GM20000 (cell line): ENCODE measurements at places on chromosomes 5 and 9.

DNA sequence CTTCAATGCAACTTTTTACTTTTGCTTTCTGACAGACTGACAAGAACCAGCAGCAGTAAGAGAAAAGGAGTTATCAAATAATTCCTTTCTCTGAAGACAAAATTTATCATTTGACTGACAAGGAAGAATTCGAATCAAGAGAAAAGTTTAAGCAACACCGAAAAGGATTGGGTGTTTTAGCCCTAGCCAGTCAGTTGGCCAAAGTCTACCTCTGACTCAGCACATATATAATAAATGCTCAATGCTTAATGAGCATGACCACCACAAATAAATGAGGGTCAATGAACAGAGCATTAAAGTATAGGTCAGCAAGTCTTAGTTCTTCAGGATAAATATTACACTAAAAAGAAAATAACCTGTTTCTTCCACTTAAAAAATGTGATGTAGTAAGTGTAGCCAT is 1603.5 kb upstream of the C9orf72 start:
- no peak for DNase-seq

- DNase-seq = no peak
Observed at GRCh38 chr5:1011741-1012312, 3.2 kb downstream of the NKD2 start.

DNA sequence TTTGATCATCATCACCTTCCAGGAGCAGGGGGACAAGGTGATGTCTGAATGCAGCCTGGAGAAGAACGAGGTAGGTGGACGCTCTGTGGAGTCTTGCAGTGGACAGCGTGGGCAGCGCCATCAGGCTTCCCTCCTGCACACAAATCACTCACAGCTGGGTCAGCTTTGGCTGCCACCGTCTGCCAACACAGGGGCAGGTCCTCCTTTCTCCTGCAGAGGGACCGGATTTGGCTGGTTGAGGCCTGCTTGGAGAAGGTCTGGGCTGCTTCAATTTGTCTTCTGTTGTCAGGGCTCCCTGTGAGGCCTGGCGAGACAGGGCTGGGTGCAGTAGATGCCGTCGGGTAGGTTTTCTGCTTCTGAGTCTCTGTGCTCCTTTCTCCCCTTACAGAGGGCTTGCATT is 180.6 kb downstream of the CACNA1B start:
- DNase-seq = no peak

DNA sequence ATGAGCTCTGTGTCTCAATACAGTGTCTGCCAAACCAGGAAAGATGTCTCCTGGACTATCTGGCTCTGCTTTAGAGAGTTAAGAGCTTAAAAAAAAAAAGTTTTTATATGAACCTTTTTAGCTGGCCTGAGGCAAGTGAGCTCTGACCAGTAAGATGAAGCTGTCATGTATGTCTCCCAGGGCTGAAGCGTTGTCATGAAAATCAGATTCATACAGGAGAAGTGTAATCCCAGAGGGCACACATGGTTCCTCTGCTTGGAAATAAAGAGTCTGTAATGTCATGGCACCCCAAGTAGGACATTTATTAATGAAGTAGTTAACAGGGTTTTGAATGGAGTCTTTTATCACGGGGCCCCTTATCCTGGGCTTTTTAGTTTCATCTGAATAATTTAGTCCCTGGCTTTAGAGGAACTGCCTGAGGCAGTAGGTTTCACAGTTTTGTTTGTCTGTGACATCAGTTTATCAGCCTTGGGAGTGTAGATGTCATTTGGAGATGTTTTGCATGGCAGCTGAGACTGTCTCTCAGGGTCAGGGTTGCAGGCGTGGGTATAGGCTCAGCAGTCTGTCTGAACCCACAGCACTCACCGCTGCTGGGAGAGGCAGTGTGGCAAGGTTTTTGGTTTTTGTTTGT is 223.3 kb downstream of the DIRAS2 start:
- DNase-seq = no peak

DNA sequence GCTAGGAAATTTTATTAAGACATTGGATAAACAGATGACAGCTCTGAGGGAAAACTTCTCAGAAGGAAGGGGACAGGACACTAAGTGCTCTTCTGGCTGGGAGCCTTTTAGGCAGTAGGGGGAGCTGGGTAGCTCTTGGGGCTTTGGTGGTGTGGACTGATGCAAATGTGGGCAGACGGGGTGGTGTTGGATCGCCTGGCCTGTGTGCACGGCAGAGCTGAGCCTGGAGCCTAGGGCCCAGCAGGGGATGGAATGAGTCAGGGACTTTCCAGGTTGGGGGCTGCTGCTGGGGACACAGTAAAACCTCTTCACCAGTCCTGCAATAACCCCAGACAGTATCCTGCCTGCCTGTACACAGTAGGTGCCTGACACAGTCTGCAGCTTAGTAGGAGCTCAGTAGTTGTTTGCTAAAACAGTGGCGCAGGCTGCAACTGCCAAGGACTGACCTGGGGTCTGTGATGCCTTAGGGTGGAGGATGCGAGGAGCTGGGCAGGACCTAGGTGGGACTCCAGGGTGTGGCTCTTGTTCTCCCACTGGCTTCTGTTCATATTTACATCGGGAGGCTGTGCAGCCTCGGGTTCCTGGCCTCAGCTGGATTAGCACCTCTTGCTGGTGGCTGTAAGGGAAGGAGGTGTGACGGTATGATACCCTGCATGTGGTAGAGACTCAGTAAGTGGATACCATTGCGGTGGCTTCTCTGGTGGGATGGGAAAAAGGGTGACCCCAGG is 83.8 kb downstream of the DAB2IP start:
- DNase-seq = peak; percentile 64

GRCh38 chr5:168443533-168443932 is 42.7 kb upstream of the RARS1 start:
- DNase-seq = no peak

- no peak for DNase-seq
Observed at GRCh38 chr9:71112866-71113265, 8.6 kb downstream of the TRPM3 start.

GRCh38 chr9:20508242-20508641 is 114.1 kb downstream of the MLLT3 start:
- DNase-seq = peak; percentile 46

- DNase-seq = no peak
Observed at GRCh38 chr5:93296338-93296737, 284.7 kb downstream of the NR2F1-AS1 start.

DNA sequence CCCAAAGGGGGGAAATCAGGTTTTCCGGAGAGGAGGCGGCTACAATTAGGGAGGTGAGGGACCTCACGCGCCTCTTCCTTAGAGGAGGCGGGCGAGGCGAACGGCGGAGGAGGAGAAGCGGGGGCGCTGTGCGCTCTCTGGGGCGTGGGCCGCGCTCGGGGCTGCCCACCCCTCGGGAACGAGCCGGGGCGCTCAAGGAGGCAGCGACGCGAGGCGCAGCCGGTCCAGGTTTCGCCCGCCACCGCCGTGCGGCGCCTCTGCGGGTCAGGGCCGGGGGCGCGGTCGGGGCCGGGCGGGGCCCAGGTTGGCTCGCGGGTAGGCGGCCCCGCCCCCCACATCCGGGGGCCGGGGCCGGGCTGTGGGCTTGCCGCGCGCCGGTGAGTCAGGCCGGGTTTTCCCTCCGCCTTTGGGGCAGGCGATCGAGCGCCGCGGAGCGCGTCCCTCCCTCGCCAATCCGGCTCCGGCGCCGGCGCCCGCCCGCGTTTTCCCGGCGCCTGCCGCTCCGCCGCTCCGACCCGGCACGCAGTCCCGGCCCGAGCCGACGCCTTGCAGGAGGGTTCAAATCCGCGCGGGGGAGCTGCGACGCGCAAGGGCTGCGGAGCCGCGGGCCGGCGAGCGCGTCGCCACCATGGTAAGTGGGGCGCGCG is at the start of gene N4BP3:
TSS of gene N4BP3 (plus strand) at position 392 of the 647 bp plus-strand sequence. CDS start 6,052 bp downstream, outside the sequence.
- DNase-seq = peak; percentile 97

- no peak for DNase-seq
Observed at GRCh38 chr5:59293700-59294099, 599.8 kb downstream of the PDE4D start.

- DNase-seq = no peak
Observed at GRCh38 chr9:36141288-36141687, 4.8 kb downstream of the GLIPR2 start.

DNA sequence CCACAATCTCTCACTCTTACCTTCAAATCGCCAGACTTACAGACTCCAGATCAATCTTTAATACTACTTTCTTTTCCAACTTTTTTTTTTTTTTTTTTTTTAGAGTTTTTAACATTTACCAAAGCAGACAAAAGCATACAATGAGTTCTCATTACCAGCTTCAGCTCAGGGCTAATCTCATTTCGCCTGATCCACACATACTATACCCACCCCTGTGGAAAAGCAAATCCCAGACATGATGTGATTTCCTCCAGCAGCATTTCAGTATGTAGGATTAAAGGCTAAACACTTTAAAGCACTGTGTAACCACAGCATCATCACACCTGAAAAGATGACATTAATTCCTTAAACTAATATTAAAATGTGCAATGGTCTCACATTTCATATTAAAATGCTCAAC is 138.8 kb upstream of the RETREG1 start:
- DNase-seq = no peak

GRCh38 chr9:77735494-77735893 is 87.4 kb upstream of the GNA14 start:
- DNase-seq = no peak

GRCh38 chr5:39274398-39275085 is 55.2 kb upstream of the FYB1 start:
- DNase-seq = peak; percentile 59

GRCh38 chr9:84136119-84136868 is 155.7 kb downstream of the RMI1 start:
- DNase-seq = no peak

GRCh38 chr5:117131876-117132275 is 557.3 kb upstream of the SEMA6A start:
- no peak for DNase-seq

DNA sequence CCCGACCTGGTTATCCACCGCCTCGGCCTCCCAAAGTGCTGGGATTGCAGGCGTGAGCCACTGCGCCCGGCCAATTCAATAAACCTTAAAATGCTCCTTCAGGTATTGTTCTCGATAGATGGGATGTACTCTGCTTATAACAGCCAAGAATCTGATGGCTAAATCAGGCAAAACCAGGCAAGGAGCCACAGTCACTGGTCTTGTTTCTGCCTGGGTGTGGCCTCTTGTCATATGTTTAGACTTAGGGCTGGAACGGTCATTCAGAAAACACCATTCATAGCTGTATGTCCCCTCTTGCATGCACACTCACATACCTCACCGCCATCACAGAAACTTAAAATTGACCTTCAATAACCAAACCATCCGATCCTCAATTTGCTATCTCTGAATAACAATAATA is 7.7 kb downstream of the FAM219A start:
- DNase-seq = no peak

DNA sequence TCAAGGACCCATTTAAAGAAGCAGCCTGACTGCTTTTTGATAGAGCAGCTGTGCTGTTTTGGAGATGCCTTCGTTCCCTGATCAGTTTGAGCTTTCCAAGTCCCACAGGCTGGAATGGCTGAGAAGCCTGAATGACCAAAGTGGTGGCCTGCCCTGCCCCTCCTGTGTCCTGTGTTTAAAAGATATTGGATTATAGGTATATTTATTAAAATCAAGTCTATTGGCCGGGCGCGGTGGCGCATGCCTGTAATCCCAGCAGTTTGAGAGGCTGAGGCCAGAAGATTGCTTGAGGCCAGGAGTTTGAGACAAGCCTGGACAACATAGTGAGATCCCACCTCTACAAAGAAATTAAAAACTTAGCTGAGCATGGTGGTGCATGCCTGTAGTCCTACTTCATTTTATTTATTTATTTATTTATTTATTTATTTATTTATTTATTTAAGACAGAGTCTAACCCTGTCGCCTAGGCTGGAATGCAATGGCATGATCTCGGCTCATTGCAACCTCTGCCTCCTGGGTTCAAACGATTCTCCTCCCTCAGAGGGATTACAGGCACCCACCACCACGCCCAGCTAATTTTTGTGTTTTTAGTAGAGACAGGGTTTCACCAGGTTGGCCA is 87.7 kb downstream of the CACNA1B start:
- no peak for DNase-seq

DNA sequence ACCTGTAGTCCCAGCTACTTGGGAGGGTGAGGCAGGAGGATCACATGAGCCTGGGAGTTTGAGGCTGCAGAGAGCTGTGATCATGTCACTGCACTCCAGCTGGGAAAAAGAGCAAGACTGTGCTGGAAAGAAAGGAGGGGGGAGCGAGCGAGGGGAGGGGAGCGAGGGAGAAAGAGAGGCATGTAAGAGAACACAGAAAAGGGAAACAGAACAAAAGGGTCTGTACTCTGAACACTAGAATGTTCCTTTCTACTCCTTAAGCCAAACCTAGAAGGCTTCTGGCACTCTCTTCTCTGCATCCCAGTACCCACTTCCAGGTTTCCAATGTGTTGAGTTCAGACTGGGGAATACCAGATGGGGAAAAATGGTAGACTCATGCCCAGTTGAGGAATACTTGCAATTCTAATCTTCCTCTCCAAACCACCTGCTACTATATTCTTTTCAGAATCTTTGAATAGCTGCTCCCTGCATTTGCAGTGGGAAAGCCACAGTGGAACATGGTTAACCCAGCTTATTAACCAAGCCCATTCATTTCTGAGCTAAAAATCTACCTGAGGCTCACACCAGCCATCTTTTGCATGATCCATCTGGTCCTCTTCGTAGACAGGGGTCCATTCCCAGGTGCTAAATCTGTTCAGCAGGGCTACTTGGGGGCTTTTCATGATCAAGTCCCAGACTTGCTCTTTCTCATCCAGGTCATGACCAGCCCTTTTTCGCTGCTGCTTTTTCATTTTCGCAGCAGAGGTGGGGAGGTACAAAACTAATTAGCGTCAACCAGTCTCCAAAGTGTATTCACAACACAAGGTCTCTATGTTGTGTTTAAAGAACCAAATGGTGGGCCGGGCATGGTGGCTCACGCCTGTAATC is 34.9 kb downstream of the SEMA4D start:
- DNase-seq = no peak

DNA sequence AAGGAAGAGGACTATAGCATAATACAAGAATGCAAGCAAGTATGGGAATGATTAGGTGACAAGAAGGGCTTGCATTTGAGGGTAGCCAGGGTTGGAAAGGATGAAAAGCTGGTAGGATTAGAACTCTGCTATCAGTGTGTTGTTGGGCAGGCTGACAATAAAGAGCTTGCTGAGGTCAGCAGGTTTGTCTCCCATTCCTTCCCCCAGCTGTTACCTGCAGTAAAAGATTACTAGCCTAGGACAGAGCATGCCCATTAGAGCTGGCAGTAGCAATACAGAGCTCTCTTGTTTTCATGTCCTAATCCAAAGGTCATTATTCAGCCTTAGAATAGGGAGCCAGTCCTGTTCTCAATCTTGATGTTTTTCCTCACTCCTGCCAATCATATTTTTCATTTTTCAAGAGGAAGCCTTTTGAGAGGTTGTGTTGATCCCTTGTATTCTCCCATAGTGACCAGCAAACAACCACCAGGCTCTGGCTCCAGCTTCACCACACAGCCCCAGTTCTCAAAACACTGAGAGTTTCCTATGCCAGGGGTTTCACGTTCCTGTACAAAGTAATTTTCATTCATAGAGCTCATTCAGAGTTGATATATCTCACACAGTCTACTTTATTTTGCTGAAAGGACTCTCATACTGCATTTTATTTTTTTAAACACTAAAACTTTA is 71.7 kb downstream of the OR2K2 start:
- DNase-seq = no peak

DNA sequence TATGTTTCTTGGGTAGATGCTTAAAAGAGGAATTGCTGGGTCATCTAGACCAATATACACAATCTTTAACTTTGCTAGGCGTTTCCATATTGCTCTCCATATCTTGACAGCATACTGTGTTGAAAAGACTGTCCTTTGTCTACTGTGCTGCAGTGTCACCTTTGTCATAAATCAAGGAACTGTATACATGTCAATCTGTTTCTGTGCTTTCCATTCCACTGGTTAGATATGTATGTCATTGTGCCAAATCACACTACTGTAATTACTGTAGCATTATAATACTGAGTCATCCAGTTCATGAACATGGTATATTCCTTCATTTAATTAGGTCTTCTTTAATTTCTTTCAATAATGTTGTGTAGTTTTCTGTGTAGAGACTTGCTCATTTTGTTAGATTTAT is 149.7 kb upstream of the RASGRF2 start:
- DNase-seq = no peak
